CD4-positive, alpha-beta T cell treated with Interleukin-4 for 1 hour (primary cell): ENCODE measurements at places on chromosomes 1 and 21.
A peak's percentile ranks its signal among the peaks of the same experiment; 100 is the strongest.

DNA sequence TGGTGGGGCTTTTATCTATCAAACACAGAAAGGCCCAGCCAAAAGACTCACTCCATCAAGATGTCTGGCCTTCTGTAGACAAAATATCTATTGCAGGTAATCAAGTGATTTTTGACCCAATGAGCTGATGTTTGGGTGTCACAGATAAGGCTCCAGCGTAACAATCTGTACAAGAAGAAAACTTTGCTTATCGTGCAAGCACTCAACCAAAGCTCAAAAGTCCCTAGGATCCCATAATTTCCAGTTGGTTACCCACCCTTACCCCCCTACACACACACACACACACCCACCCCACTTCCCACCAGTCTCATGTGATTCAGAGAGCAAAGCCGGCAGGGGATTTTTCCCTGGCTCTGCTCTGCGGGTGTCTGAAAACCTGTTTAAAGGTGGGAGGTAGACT lies 5.8 kb downstream of the ITPKB start:
- no peak for DNase-seq

DNA sequence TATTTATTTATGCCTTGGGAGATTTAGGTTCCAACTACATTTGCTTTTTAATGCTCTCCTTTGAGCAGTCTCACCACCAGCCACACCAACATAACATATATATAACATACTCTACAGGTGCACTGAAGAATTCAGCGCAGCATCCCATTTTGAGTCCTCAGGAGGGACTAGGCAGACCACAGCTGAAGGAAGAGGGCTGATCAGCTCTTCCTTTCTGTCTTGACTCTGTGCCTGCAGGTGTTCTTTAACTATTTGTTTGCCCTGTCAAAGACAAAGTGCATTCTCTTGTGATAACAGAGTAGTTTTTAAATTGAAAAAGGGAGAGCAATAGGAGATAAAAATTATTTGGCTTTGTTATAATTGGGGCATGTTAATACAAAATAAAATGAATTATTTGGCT lies 17.0 kb downstream of the HIPK1 start:
- no peak for DNase-seq

DNA sequence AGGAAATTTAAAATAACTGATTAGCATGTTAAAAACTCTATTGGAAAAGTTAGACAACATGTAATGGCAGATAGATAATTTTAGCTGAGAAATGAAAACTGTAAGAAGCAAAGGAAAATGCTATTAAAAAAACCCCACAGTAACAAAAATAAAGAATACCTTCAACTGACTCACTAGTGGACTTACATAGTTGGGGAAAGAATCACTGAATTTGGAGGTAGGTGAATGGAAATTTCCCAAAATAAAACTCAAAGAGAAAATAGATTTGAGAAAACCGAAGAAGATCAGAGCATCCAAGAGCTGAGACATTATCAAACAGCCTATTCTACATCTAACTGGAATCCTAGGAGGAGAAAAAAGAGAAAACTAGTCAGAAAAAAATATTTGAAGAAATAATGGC lies 34.7 kb downstream of the PDE4B start:
- DNase-seq, result no peak

DNA sequence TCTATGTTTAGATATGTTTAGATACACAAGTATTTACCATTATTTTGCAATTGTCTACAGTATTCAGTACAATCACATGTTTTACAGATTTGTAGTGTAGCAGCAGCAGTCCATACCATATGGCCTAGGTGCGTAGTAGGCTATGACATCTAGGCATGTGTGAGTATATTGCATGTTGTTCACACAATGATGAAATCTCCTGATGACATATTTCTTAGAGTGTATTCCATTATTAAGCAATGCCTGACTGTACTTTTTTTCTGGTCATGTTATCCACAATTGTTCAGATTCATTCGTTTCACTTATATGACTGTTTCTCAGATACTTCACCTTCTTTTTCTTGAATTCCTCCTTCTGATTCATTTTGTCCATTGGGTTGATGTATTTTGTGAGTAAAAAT lies 9.9 kb upstream of the BACE2 start:
- DNase-seq, result no peak

DNA sequence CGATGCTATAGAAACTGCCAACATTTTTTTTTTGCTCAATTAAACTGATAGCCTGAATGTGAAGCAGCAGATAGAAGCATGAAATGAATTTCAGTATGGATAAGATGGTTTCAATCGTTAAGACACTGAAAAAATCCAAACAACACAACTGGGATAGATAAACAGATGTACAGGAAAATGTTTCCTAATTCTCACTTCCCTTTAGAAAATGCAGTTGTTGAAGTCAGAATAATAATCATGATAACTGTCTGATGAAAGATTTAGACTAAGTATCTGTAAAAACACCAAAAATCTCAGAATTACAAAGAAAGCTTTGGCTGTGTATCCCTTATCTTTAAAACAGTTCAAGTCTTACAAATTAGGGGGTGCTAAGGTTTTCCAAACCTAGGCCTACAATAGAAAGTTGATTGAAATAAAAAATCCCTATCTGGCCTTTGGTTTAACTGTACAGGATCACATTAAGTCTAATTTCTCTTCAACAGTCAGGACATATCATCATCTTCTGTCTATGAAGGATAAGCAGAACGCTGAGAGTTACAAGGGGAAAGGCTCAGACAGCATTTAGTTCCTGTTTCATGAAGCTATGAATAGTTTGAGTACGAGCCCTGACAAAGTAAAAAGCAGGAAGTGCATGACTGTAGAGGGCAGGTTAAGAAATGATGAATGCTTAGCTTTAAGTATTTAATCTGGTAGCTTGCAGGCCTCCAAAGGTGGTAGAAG lies 203.2 kb downstream of the APP start:
- DNase-seq, result peak; percentile 6

GRCh38 chr1:230772457-230773395 lies 25.5 kb downstream of the CAPN9 start:
- DNase-seq, result no peak
